Stimulated activated CD4-positive, alpha-beta T cell treated with anti-CD3 and anti-CD28 coated beads, Interleukin-12 subunit alpha, Interleukin-12 subunit beta, amount 100 ng/mL, for 48 hours (primary cell): ENCODE measurements at places on chromosomes 7 and 10.

DNA sequence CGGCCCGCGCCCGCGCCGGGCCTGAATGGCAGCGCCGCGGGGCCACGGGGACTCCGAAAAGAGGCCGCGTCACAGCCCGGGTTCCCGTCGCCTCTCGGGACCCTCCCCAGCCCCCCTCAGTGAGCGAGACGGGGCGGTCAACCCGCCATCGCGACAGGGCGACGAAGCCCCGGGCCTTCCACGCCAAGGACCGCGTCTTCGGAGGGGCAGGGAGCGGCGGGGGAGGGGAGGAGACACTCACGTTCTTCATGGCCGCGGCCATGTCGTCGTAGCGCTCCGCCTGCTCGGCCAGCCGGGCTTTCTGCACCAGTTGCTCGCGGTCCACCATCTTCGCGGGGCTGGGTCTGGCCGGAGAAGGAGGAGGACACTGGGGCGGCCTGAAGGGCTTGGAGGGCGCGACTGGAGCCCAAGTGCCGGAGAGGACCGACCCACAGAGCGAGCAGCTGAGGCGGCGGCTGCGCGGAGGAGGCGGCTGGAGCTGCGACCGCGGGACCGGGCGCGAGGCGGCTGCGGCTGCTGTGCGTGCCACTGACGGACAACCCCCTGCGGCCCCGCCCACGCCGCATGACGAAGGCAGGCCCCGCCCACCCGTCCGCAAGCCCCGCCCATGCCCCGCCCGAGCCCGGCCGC, at the start of gene YWHAG:
Gene YWHAG (minus strand): TSS at position 511 of the 630 bp plus-strand sequence. CDS start 183 bp downstream, at position 328.
- peak; percentile 88 for DNase-seq

DNA sequence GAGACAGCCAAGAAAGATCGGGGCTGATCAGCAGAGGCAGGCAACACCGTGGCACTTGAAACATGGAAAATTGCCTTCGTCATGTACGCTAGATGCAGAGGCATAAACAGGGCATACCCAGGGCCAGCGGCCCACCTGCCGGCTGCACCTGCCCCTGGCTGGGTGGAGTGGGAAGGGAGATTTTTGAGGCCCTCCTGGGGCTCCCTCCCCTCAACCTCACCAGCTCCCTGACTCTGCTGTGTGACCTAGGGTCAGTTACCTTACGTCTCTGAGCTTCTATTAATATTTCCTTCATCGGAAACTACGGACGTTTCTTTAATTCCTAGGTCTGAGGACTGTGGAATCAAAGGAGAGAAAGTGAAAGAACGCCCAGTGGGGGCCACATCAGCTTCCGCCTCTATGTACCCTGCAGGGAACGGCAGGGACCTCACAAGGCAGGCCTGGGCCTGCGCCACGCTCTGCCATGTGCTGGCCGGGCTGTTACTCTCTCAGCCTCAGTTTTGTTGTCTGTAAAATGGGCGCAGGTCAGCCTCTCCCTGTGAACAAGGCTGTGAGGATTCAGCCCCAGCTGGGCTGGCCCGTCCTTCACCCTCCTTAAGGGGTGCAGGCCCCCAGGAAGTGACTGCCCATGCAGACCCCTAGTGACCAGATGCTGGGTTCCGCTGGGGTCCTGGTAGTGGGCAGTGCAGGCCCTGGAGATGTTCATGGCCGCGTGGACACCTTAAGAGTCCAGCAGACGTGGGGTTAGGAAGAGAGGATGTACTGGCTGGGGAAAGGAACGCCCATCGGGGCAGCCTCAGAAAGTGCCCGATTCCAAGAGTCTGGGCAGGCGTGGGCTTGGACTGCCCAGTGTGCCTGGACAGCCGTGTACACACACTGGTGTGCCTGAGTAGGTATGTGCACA, 22.7 kb downstream of the ELFN1 start:
- no peak for DNase-seq

GRCh38 chr10:31033147-31033546, 1.5 kb upstream of the ZNF438 start:
- DNase-seq = no peak

DNA sequence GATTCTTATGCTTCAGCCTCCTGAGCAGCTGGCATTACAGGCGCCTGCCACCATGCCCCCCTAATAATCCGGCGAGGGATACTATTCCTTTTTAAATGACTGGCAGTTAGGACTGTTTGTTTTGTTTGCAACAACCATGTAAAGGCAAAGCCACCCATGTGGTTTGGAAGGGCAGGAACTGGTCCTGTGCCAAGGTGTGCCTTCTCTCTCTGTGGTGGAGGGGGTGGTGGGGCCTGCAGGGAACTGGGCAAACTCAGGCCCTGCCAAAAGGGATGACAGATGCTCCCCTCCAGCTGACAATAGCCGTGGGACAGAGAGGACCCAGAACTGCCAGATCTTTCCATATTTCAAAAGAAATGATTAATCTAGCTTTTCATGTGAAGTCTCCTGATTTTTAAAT, 23.5 kb upstream of the WAPL start:
- no peak for DNase-seq

GRCh38 chr10:6058682-6059475, 3.3 kb downstream of the IL2RA start:
- no peak for DNase-seq

DNA sequence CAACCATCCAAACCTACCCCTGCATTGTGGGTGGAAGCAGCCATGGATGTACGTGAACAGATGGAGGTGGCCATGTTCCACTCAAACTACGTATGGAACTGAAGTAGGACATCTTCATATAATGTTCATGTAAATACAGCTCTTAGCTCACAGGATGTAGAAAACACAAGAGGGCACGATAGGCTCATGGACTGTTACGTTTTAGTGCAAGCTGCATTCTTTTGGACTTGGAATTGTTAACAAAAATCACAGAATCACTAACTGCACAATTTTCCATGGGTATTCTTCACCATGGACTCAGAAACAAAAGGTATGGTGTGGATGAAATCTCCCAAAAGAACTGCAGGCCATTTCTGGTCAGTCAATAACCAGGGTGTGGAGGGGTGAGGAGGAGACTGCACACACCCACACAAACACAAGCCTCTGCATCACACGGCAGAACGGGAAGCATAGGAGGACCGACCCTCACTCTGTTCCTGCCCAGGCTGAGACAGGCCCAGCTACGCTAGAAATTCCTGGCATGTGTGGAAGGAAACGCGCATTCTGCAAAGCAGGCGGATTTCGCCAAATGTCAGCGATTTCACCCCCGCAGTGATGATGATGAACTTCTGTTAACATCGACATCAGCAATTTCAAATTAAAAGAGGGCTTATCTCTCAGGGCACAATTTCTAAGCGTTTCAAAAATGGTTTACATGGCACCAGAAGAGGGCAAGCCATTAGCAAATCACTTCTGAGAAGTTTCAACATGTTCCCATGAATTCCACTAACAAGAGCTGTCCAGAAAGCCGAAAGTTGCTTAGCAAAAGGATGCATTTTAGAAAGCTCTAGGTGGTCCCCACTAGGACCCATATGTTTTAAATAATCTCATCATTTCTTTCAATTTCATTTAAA, 149.0 kb downstream of the TNS3 start:
- DNase-seq = no peak

- no peak for DNase-seq
Measured at GRCh38 chr7:33940503-33940902, 35.2 kb downstream of the BMPER start.

DNA sequence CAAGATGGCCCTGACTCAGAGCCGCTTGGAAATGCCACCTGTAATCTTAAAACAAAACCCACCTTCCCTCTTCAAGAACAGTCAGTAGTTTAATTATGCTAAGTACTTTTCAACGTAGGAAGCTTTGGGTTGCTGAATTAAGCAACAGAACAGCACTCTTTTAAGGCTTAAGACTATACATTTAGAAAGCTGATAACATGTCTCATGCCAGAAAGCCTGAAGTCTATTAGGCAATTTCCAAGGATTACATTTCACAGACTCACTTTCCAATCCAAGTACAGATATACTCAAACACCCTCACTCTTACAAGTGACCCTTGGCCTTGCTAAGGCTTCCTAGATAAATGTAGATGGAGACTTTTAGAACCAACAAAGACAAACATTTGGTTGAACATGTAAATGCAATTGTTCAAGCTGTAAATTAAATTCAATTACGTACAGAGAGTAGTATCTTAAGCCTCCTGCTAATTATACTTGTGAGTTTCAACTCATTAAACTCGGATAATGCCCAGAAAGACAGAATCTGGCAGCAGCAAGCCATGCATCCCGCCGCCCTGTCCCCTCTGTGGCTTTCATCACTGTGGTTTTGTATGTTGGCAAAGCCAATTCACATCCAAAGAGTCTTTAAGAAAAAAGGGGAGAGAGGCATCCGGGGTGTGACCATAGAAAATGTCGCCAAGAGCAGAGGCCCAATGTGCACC, 283.1 kb upstream of the NRP1 start:
- DNase-seq = no peak

- DNase-seq = no peak
Measured at GRCh38 chr10:62402508-62402907, 28.3 kb downstream of the ZNF365 start.

GRCh38 chr10:24414597-24414996, 205.7 kb downstream of the KIAA1217 start:
- no peak for DNase-seq

DNA sequence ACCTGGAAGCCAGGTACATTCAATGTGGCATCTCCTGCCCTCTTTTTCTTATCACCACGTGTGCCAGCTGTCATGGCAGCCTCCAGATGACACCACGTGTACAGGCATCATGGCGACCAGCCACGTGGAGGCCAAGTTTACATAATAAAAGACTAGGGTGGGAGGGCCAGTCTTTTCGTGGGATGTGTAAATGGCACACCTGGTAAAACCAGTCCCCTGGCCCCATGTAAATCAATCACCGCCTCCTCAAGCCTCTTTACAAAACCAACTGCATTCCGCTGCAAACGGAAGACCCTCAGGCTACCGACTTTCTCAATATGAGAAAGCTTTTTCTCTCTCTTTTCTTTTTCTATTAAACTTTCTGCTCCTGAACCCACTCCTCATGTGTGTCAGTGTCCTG, 65.1 kb upstream of the PHF14 start:
- DNase-seq = no peak

DNA sequence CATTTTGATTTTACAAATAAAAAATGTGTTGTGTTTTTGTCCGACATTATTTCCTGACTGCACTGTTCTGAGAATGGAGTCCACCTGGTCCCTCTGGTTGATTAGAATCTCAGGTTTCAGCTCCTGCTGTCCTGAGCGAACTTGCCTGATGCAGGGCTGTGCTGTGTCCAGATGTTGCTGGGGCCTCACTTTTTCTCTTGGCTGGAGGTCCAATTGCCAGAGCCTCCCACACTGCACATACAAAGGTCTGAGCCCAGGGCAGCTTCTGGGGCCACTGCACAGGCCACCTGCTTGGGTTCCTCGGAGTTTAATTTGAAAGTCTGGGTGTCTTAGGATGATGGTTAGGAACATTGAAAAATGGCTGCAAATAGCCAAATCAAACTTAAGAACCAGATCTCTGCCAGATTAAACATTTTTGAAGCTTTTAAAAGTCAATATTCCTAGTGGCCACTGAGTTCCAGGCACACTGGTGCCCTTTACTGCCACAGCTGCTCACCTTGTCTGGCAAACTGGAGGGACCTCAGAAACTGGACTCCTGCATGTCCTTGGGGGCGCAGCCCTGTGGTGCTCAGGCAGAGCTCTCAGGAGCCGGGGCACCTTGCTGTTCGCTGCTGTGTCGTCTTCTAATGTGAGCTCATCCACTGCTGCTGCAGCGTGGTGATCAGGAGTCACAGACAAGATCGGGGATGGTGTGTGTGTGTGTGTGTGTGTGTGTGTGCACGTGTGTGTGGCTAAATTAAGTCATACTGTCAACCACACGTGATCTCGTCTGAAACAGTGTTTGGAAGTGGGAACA, 75.0 kb downstream of the WDR37 start:
- DNase-seq = no peak

- DNase-seq = no peak
Measured at GRCh38 chr10:23106331-23107072, 11.1 kb downstream of the MSRB2 start.

DNA sequence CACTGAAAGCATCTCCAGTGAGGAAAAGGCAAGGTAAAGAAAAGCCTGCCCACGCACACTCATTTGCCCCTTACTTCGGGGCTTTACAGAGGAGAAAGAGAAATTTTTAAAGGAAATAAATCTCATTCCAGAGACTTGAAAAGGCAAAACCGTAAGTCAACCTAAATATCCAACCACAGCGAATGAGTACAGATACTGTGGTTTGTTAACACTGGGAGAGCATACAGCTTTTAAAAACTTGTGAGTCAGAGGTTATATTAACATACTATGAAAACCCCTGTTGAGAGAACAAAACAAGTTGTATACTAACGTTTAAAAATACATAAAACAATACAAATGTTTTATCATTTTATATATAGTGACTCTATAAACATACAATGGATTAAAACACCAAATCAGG, 28.6 kb upstream of the ST7 start:
- DNase-seq = no peak

- no peak for DNase-seq
Measured at GRCh38 chr10:22625516-22626290, 88.7 kb downstream of the PIP4K2A start.
